ENCODE measurements at places on chromosomes 5 and 9. TPM values are rescaled to one million over a fixed set of nuclear protein-coding genes. Genes with fewer than 3 reads are reported as not detected.

The CCDC152 gene
- 0.79 TPM for total RNA-seq

The PCDH1 gene
- total RNA-seq = 0.64 TPM

The HK3 gene
- total RNA-seq = 0.29 TPM

The KCTD16 gene
- total RNA-seq = 0.11 TPM

The CSF2 gene
- total RNA-seq = 14.6 TPM

The SPINK5 gene
- total RNA-seq = not detected

The DBH gene
- total RNA-seq = not detected

The CMYA5 gene
- total RNA-seq = 0.19 TPM

The ZNF354C gene
- 4.8 TPM for total RNA-seq

The FOXD4L6 gene
- total RNA-seq = not detected

The RNF208 gene
- total RNA-seq = 3.5 TPM

The DIRAS2 gene
- total RNA-seq = not detected

The C5orf46 gene
- not detected for total RNA-seq

The AQP7 gene
- 0.45 TPM for total RNA-seq

The PCSK5 gene
- 1.6 TPM for total RNA-seq

The SVEP1 gene
- total RNA-seq = 0.13 TPM

The ANKDD1B gene
- total RNA-seq = 0.35 TPM

The ECM2 gene
- total RNA-seq = not detected

The ORM2 gene
- not detected for total RNA-seq

The PCDHB12 gene
- not detected for total RNA-seq

The CDKN2B-AS1 gene
- total RNA-seq = 0.93 TPM

The PLAC8L1 gene
- 0.45 TPM for total RNA-seq

The SMIM32 gene
- not detected for total RNA-seq

The PCDHB16 gene
- not detected for total RNA-seq

The FOXD1 gene
- not detected for total RNA-seq

The GARNL3 gene
- total RNA-seq = 2.8 TPM

The TTC23L gene
- total RNA-seq = not detected

The IL31RA gene
- total RNA-seq = not detected

The LRRC70 gene
- 2.5 TPM for total RNA-seq

The CNTFR gene
- not detected for total RNA-seq

The RNF14 gene
- total RNA-seq = 28.4 TPM

The PRDM12 gene
- total RNA-seq = not detected

The MSX2 gene
- total RNA-seq = not detected

The C9orf50 gene
- not detected for total RNA-seq

The ANKRA2 gene
- total RNA-seq = 35.7 TPM

The ABO gene
- total RNA-seq = not detected

The PCDHA4 gene
- total RNA-seq = not detected

The MSMP gene
- not detected for total RNA-seq

The BRINP1 gene
- total RNA-seq = not detected

The LIX1 gene
- not detected for total RNA-seq

The CBY3 gene
- total RNA-seq = not detected

The IFNA13 gene
- not detected for total RNA-seq

The MAMDC2 gene
- not detected for total RNA-seq

The LRRC19 gene
- total RNA-seq = not detected

The ORM1 gene
- total RNA-seq = not detected

The ZER1 gene
- total RNA-seq = 16.0 TPM

The GZMA gene
- total RNA-seq = 33.9 TPM

The CCL27 gene
- 0.78 TPM for total RNA-seq

The PCDH12 gene
- 4.3 TPM for total RNA-seq

The FUT7 gene
- total RNA-seq = 27.9 TPM

The DMRT3 gene
- total RNA-seq = not detected

The GABRP gene
- total RNA-seq = not detected

The ZDHHC11 gene
- 13.6 TPM for total RNA-seq

The WWC1 gene
- total RNA-seq = 1.3 TPM
